Cardiac septum (tissue), 1 donor: ENCODE measurements at places on chromosomes 1 and 21.

GRCh38 chr1:222893255-222893654, 78.4 kb downstream of the DISP1 start:
- no peak for DNase-seq

GRCh38 chr1:24277420-24278169, 41.6 kb upstream of the GRHL3 start:
- no peak for DNase-seq

- no peak for DNase-seq
Measured at GRCh38 chr1:32186077-32186476, 6.6 kb downstream of the TXLNA start.

- DNase-seq, result no peak
Measured at GRCh38 chr1:151568626-151569088, 28.5 kb downstream of the TUFT1 start.
